ENCODE measurements at places on chromosomes 5 and 9. TPM values are rescaled to one million over a fixed set of nuclear protein-coding genes. Genes with fewer than 3 reads are reported as not detected.
A peak's percentile ranks its signal among the peaks of the same experiment; 100 is the strongest.

Gene STRBP
- total RNA-seq: 39.9 TPM

DNA sequence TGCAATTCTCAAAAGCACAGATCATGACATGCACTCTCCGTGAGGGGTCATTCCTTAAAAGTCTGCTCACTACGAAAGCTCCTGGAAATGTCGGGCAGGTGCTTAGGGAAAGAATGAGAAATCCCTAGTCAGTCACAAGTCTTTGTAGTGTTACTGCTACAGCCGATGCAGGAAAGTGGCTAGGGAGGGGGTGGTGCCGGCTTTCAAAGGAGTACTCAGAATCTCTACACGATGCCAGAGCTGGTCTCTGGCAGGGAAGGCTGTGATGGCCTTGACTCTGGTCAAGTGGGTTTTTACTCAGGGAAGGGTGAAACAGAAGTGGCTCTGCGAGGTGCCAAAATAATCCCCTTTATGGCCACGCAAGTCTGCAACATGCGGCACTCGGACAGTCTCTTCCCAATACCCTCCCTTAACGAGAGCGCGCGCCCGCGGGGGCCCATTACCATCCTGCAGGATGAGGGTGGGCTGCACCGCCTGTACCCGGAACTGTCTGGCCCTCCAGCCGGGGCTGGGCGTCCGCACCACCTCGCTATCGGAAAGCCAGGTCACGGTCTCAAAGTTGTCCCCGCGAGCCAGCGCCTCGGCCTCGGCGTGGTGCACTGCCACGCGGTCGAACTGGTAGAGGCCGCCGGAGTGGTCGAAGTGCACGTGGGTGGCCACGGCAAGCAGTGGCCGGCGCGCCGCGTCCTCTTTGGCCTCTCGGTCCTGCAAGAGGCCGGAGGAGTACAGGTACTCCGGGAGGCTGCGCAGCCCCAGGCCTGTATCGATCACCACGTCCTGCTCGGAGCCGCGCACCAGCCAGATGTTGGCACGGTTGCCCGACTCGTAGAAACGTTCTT lies 956 bp downstream of the MBLAC2 start:
- H3K27me3 ChIP-seq: no peaks in the 10 kb centered on the region
- H3K36me3 ChIP-seq: peaks cover 4% of the 10 kb centered on the region
- H3K27ac ChIP-seq: peak overlapping the region; percentile 51

DNA sequence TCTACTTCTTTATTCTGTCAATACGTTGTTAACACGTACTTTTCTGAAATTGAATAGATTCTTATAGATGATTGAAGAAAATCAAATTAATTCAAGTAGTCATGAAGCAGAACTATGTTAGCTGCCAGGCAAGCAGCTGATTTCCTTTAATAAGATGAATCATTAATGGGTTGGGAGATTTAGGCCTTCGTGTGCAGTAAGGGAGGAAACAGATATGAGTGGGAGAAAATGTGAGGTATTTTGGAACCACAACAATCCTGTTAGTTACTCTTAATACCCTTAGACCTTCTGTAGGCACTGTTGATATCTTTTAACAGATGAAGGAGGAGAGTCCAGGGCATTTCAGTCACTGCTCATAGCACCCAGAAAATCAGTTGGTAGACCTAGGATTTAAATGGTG lies 121.0 kb downstream of the AOPEP start:
- no peaks in the 10 kb centered on the region for H3K27me3 ChIP-seq
- peak; percentile 57 for DNase-seq
- no peak overlapping the region for H3K4me3 ChIP-seq
- peaks cover 6% of the 10 kb centered on the region for H3K4me1 ChIP-seq
- no peak overlapping the region for H3K27ac ChIP-seq
- H3K36me3 ChIP-seq: no peaks in the 10 kb centered on the region

GRCh38 chr5:138637256-138637655 lies 62.1 kb upstream of the HSPA9 start:
- no peak for DNase-seq
- no peaks in the 10 kb centered on the region for H3K27me3 ChIP-seq
- no peaks in the 10 kb centered on the region for H3K36me3 ChIP-seq
- H3K4me1 ChIP-seq: no peaks in the 10 kb centered on the region

GRCh38 chr9:109907400-109907799 lies 127.4 kb downstream of the PALM2AKAP2 start:
- no peaks in the 10 kb centered on the region for H3K36me3 ChIP-seq
- no peak overlapping the region for H3K4me3 ChIP-seq
- no peaks in the 10 kb centered on the region for H3K27me3 ChIP-seq
- DNase-seq: no peak
- H3K4me1 ChIP-seq: peaks cover 27% of the 10 kb centered on the region
